ENCODE measurements at places on chromosomes 12 and 14.

DNA sequence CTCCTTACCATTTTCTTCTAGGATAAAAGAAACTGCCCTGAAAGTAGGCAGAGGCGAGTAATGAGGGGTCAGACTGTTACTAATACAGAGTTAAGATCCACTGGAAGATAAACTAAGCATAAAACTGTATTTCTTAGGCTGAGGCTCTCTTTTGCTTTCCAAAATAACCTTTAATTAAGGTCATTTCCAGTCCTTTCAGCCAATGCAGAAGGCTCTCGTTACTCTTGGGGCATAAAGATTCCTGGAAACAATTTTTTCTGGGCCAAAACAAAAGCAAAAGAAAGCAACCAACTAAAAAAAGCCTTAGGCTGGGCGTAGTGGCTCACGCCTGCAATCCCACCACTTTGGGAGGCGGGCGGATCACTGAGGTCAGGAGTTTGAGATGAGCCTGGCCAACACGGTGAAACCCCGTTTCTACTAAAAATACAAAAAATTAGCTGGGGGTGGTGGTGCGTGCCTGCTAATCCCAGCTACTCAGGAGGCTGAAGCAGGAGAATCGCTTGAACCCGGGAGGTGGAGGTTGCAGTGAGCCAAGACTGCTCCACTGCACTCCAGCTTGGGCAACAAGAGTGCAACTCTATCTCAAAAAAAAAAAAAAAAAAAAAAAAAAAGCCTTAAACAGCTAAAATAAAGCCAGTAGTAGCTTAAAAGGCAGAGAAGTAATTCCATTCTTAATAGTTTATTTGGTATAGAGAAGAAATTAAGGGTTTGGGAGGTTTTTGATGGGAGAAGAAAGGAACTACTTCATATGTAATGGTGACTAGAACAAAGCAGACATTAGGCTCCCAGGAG, 68.9 kb upstream of the STAC3 start:
- DNase-seq = peak; percentile 24

DNA sequence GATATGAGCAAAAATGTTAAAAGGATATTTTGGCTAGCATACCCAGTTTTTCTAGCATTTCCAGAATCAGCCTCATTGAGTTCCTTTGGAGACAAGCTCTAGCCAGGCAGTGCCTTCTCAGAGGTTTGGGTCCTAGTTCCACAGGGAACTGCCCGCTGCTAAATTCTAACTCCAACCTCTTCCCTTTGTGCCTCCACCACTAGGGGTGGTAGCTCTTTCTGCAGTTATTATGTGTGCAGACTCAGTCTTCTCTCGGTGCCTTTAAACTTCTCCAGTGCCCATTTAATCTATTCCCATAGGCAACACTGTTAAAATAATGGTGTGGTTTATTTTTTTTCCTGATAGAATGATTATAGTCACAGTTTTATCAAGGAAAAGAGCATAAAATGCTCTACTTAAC, 21.5 kb upstream of the SLC25A3 start:
- DNase-seq = no peak

- no peak for DNase-seq
Observed at GRCh38 chr12:11786638-11787365, 137.3 kb downstream of the ETV6 start.

- no peak for DNase-seq
Observed at GRCh38 chr14:51993285-51993920, 4.1 kb downstream of the RTRAF start.

GRCh38 chr12:94712815-94713515, 62.6 kb upstream of the TMCC3 start:
- DNase-seq = no peak

- no peak for DNase-seq
Observed at GRCh38 chr12:130286741-130287440, 50.8 kb upstream of the PIWIL1 start.

DNA sequence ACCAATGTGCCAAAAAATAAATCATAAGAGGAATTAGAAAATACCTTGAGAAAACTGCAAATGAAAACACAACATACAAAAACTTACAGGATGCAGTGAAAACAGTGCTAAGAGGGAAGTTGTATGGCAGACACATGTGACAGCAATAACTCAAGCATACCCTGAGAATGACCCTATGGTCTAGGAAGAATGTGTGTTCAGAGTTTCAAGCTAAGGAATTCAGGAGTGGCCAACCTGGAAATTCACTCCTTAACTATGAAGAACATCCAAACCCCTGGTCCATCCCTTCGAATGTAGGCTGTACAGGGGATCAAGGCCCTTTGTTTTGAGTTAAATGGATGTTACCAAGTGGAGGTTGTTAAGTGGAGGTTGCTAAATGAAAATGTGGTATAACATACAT, 16.7 kb upstream of the TTC9 start:
- no peak for DNase-seq

GRCh38 chr14:98919434-98919833, 352.6 kb downstream of the BCL11B start:
- no peak for DNase-seq

GRCh38 chr14:22699801-22700564, 55.8 kb upstream of the OR6J1 start:
- peak; percentile 52 for DNase-seq

DNA sequence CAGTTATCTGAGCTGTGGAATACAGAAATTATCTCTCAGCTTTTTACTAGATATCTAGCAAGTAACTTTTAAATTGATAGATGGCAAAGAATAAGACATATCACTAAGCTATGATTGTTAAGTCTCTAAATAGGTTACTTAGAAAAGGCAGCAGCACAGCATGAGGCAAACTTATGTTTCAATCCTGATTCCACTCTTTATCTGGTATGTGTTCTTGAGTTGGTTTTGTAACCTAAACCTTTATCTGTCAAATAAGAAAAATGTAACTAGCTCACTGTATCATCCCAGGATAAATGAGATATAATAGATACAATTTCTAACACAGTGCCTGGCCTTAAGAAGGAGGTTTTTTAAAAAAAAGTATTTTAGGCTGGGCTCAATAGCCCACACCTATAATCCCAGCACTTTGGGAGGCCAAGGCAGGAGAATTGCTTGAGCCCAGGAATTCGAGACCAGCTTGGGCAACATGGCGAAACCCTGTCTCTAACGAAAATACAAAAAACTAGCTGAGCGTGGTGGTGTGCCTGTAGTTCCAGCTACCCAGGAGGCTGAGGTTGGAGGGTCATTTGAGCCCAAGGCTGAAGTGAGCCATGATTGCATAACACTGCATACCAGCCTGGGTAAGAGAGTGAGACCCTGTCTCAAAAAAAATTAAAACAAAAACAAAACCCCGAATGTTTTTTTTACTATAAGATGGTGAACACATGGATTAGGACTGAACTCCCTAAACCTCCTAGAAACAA, 56.8 kb downstream of the HEATR5A start:
- DNase-seq = no peak

DNA sequence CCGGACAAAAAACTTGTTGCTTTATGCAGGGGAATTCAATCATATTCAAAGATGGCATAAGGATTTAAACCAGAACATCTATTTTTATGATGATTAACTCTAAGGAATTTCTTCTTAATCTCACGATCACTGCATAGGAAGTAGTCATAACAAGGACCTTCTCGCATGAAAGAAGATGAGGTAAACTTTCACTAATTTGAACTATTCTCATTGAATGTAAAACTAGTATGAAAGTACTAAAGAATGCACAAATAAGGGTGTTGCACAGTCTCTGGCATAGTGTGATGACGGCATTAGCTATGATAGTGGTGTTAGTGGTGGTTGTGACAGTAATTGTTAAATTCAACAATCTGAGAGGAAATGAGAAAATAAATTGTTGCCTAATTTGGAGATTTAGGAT, 280.0 kb downstream of the SLC6A15 start:
- peak; percentile 82 for DNase-seq

DNA sequence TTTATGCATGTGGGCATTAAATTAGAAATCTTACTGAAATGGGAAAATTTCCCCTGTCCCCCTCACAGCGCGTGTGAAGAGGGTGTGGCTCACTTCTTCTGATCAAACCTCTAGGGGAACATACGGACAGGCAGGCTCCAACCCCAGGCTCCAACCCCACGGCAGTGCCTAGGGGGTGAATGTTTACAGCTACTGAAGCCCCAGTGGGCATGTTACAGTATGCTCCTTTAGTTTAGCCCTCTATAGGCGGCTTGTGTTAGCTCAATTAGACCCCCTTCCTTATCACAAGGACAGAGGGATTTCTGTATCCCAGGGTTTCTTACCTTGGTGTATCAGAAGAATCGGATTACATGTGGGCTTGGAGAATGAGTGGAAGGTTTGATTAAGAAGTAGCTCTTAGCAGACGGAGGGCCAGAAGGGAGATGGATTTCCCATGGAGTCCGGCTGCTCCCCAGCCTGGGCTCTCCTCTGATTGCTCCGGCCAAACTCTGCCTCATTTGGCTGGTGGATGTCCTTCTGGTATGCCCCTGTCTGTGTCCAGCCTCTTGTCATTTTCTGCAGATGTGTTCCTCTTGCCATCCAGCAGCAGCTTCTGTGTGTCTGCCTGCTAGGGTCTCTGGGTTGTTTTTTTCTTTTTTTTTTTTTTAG, 223.7 kb downstream of the TMTC2 start:
- no peak for DNase-seq

GRCh38 chr12:30858471-30858870, 68.1 kb upstream of the TSPAN11 start:
- DNase-seq = no peak

GRCh38 chr12:112852810-112853209, 54.0 kb upstream of the OAS1 start:
- DNase-seq = no peak

DNA sequence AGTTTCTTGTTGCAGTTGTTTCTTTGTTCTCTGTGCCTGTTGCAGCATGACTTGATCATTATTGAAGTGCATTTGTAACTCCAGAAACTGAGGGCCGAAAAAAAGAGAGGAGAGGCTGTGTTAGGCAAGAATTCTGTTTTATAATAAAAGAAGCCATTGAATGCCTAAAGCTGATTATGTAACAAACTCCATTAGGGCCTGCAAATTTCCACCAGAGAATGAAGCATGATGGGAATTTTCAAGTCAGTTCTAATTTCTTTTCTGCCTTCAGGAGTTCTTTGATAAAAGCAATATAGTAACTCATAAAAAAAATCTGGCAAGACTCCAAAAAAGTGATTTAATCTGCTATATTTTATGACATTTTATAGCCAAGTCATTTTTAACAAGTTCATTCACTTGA, 156.7 kb upstream of the RASSF8 start:
- DNase-seq = no peak

All from EH (cell line).